ENCODE measurements at places on chromosomes 6 and 20. TPM values are rescaled to one million over a fixed set of nuclear protein-coding genes. Genes with fewer than 3 reads are reported as not detected.

DNA sequence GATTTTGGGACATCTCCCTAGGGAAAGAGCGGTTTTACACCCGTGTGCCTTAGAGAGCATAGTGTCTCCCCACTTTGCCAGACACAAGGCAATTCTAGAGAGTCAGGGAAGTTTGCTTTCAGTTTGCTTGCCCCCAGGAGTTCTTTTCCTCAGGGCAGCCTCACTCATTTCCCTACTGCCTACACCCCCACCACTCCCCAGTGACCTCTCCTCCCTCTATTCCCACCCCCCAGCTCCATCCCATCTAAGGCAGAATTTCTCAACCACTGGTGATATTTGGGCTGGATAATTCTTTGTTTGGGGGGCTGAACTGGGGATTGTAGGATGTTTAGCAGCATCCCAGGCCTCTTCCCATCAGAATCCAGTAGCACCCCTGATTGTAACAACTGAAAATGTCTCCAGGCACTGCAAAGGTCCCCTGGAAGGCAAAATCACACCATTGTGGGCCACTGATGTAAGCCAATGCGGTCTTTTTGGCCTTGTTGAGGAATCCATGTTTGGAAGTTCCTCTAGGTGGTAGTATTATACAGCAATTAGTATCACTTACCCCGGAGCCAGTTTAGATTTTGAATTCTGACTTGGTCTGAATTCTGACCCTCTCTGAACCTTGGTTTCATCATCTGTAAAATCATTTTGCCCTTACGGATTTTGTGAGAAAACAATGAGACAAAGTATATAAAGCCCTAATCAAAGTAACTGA, 1.3 kb downstream of the EPPIN start:
- no peaks in the 10 kb centered on the region for H3K36me3 ChIP-seq
- no peak for DNase-seq
- H3K27me3 ChIP-seq: peaks cover 24% of the 10 kb centered on the region
- H3K4me1 ChIP-seq: no peaks in the 10 kb centered on the region
- H3K4me3 ChIP-seq: no peak overlapping the region
- H3K27ac ChIP-seq: no peak overlapping the region

- no peak for DNase-seq
- H3K36me3 ChIP-seq: peaks cover 46% of the 10 kb centered on the region
- H3K27ac ChIP-seq: peak overlapping the region; percentile 10
- H3K4me1 ChIP-seq: peaks cover 3% of the 10 kb centered on the region
- H3K4me3 ChIP-seq: no peak overlapping the region
- H3K27me3 ChIP-seq: no peaks in the 10 kb centered on the region
Observed at GRCh38 chr6:36478051-36478526, 35.3 kb downstream of the KCTD20 start.

DNA sequence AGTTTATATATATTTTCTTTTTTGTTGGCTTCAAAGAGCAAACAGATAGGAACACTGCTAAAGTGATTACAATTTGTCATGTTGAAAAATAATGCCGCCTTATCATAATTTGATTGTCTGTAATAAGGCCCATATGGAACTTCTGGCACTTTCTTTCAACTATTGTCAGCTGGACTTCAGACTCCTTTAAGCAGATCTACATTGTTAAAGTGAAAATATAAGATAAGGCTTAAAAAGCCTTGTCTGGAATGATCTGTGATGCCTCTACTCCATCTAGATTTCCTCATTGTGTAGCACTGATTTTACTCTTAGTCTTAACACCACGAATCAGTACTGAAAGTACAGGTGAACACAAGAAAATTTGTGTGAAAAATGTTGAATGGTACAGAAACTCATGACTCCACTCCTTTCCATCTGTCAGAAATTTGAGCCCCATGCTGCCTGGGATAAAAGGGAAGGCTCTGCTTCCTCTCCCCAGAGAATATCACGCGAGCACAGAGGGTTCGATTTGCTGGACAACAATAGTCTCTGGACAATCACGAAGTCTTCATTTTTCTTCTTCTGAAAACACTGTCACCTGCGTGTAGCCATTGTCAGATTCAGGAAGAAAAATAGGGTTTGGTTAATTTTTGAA, 56.0 kb downstream of the BCAS1 start:
- no peak overlapping the region for H3K4me3 ChIP-seq
- H3K27me3 ChIP-seq: peaks cover 15% of the 10 kb centered on the region
- no peak overlapping the region for H3K27ac ChIP-seq
- H3K36me3 ChIP-seq: no peaks in the 10 kb centered on the region
- peaks cover 6% of the 10 kb centered on the region for H3K4me1 ChIP-seq
- no peak for DNase-seq

DNA sequence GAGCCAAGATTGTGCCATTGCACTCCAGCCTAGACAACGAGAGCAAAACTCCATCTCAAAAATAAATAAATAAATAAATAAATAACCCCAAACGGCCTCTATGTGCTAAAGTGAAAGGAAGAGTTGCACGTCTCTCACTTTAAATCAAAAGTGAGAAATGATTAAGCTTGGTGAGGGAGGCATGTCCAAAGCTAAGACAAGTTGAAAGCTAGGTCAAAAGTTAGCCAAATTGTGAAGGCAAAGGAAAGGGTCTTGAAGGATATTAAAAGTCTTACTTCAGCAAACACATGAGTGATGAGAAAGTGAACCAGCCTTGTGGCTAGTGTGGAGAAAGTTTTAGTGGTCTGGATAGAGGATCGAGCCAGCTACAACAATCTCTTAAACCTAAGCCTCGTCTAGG, 14.3 kb downstream of the ZBP1 start:
- H3K4me1 ChIP-seq: peaks cover 13% of the 10 kb centered on the region
- no peak overlapping the region for H3K27ac ChIP-seq
- no peak overlapping the region for H3K4me3 ChIP-seq
- DNase-seq: no peak

GRCh38 chr20:62151225-62151624, 7.7 kb downstream of the SS18L1 start:
- no peak for DNase-seq
- no peak overlapping the region for H3K4me3 ChIP-seq
- H3K27me3 ChIP-seq: no peaks in the 10 kb centered on the region
- H3K27ac ChIP-seq: no peak overlapping the region
- peaks cover 34% of the 10 kb centered on the region for H3K36me3 ChIP-seq

- no peaks in the 10 kb centered on the region for H3K4me1 ChIP-seq
- H3K27me3 ChIP-seq: no peaks in the 10 kb centered on the region
- H3K4me3 ChIP-seq: no peak overlapping the region
- H3K27ac ChIP-seq: no peak overlapping the region
- no peaks in the 10 kb centered on the region for H3K36me3 ChIP-seq
Observed at GRCh38 chr20:24731312-24731711, 217.8 kb upstream of the CST7 start.

DNA sequence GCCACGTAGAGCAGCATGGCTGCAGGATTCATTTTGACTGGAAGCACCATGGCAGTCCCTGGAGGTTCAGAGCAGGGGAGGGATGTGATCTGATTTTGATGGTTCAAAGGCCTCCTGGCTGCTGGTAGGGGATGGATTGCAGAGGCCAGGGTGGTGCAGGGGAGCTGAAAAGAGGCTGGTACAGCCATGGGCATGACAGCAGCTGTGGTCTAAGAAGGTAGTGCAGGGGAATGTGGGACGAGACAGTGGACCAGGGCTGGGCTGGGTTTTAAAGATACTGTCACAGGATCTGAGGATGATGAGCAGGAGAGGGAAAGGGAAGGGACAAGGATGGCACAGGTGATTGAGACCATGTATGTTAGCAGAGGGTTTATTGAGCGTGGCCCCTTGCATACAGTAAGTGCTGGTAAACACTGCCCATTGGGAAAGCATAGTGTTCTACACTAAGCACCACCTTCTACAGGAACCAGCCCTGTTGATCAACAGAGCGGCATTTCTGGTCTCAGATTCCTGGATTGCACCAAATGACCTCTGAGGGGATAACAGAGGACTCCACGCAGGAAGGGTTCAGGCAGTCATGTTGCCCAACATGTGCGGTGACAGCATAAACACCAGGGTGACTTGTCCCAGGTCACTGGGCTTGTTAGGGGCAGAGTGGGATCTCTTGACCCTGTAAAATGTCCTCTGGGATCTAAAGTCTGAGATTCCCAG, 14.5 kb upstream of the SIRPA start:
- DNase-seq: no peak
- H3K4me1 ChIP-seq: peaks cover 15% of the 10 kb centered on the region
- H3K27ac ChIP-seq: peak overlapping the region; percentile 44

DNA sequence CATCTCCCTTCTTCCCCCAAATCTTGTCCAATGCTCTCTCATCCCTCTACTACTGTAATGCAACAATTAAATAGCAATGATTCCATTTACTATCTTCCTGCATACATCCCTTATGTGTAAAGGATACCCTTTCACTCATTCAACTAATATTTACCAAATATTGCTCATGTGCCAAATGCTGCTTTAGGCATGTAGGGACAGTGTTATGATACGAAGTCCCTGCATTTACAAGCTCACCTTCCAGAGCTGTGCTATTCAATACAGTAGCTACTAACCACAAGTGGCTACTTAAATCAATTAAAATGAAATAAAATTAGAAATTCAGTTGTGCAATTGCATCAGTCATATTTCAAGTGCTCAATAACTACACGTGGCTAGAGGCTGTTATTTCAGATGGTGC, 41.1 kb downstream of the GMDS start:
- H3K27me3 ChIP-seq: no peaks in the 10 kb centered on the region
- no peak overlapping the region for H3K4me3 ChIP-seq
- no peak overlapping the region for H3K27ac ChIP-seq
- H3K4me1 ChIP-seq: no peaks in the 10 kb centered on the region
- peaks cover 1% of the 10 kb centered on the region for H3K36me3 ChIP-seq

DNA sequence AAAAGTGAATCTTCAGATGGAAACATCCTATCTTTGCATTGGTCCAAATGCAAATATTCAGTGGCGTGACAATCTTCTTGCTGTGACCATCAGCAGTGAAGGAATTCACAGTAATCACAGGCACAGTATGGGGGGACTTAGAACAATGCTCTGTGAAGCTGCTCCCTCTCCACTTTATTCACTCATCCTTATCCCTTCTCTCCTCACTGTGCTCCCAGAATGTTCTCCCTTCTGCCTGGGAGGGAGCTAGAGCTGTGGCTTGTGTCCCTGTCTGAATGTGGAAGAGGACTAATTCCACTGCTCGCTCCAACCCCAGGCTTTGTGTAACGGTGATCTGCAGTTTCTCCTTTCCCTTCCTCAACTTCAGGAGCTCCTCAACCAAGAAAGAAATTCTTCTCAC, 243.7 kb downstream of the ALDH8A1 start:
- no peak overlapping the region for H3K27ac ChIP-seq
- no peaks in the 10 kb centered on the region for H3K4me1 ChIP-seq
- H3K36me3 ChIP-seq: no peaks in the 10 kb centered on the region
- DNase-seq: no peak

DNA sequence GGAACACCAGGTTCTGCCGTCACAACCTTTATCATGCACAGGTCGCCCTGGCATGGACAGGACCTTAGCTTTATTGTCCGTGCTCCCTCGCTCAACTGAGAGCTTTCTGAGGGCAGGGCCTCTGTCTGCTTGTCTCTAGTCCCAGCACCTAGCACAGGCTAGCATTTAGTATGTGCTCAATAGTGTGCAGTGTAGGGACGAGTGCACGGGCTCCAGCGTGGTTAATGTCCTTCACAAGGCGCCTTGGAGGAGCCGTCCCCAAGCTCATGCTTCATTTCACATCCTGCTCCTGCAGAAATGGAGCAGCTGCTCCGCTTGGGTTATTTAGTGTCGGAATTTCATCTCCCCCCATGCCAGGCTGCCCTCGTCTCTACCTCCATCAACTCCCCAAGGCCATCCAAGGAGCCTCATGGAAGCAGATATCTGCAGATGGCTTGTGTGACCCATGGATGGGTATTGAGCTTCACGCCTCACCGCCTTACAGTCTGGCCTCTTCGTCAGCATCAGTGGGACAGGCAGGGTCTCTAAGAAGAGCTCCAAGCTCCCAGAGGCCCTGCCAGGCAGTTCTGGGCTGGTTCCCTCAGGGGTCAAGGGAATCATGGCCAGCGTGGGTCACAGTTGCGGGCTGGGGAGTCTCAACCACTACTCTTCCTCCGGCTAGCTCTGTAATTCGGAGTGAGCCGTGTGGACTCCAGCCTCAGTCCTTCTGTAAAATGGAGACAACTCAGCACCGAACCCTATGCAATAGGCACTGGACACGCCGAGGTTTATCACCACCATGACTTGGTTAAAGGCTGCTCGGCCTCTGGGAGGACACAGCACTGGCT, 60.8 kb upstream of the APCDD1L start:
- no peak overlapping the region for H3K27ac ChIP-seq
- no peaks in the 10 kb centered on the region for H3K36me3 ChIP-seq
- DNase-seq: no peak
- no peaks in the 10 kb centered on the region for H3K4me1 ChIP-seq
- H3K27me3 ChIP-seq: no peaks in the 10 kb centered on the region

- peaks cover 15% of the 10 kb centered on the region for H3K27me3 ChIP-seq
- peaks cover 13% of the 10 kb centered on the region for H3K36me3 ChIP-seq
- H3K27ac ChIP-seq: no peak overlapping the region
Observed at GRCh38 chr20:646868-647233, 6.1 kb downstream of the SRXN1 start.

GRCh38 chr6:77415706-77416105, 47.6 kb downstream of the HTR1B start:
- no peak for DNase-seq
- no peaks in the 10 kb centered on the region for H3K36me3 ChIP-seq
- H3K27ac ChIP-seq: no peak overlapping the region
- H3K27me3 ChIP-seq: no peaks in the 10 kb centered on the region

- DNase-seq: no peak
- no peak overlapping the region for H3K27ac ChIP-seq
Observed at GRCh38 chr6:46690911-46691451, 3.3 kb downstream of the TDRD6 start.

GRCh38 chr6:9121549-9121948, 686.2 kb upstream of the SLC35B3 start:
- no peaks in the 10 kb centered on the region for H3K36me3 ChIP-seq
- H3K27ac ChIP-seq: no peak overlapping the region
- no peaks in the 10 kb centered on the region for H3K4me1 ChIP-seq
- no peak for DNase-seq
- no peak overlapping the region for H3K4me3 ChIP-seq

SYNDIG1 gene
- not detected for total RNA-seq

BPIFB1 gene
- total RNA-seq: not detected

SLC23A2 gene
- total RNA-seq: 14.7 TPM

TMEM200A gene
- 2.7 TPM for total RNA-seq

IFNGR1 gene
- 19.8 TPM for total RNA-seq

DYNLT2 gene
- total RNA-seq: 2.1 TPM

TTK gene
- 47.8 TPM for total RNA-seq

PHACTR1 gene
- 0.61 TPM for total RNA-seq

SRSF12 gene
- total RNA-seq: not detected

All from activated CD8-positive, alpha-beta T cell treated with anti-CD3 and anti-CD28 coated beads, Interleukin-2, amount 10 ng/mL, durations not matched to agents 7 days and 5 days (primary cell).